ENCODE measurements at places on chromosomes 2 and 18.

DNA sequence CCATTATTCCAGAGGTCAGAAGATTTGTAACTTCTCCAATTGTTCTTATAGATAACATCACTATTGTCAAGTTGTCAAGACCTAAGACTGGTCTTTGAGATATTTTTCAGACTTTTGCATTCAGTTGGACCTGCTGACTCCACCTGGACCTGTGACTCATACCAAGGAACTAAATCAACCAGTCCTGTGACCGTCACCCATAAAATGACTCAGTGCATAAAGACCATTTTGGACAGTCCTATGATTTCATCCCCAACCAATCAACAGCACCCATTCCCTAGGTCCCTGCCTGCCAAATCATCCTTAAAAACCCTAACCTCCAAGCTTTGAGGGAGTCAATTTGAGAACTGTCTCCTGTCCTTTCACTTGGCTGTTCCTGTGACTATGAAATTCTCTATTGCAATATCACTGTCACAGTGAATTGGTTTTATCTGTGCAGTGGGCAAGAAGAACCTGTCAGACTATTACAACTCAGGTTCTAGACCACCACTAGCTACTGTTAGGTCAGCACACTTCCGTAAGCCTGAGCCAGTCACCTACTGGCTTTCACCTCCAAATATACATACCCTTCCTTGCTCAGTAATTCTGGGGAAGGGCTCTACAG is 17.1 kb downstream of the DPP4 start:
- no peak for DNase-seq

DNA sequence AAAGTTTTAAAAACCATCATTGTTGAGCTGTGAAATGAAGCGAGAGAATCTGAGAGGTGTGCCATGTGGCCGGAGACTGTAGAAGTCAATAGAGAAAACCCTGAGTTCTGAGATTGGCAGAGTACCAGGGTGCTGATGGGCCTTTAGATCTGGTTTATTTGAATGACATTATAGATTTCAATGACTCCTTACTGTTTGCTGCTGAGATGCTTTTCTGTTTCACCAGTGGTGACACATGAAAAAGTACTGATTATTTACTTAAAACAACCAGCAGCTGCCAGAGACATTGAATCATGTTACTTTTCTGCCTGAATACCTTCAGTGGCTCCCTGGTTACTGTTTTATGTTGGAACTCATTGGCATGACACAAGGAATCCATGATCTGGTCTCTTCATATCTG is 602.7 kb upstream of the ZNF804A start:
- no peak for DNase-seq

DNA sequence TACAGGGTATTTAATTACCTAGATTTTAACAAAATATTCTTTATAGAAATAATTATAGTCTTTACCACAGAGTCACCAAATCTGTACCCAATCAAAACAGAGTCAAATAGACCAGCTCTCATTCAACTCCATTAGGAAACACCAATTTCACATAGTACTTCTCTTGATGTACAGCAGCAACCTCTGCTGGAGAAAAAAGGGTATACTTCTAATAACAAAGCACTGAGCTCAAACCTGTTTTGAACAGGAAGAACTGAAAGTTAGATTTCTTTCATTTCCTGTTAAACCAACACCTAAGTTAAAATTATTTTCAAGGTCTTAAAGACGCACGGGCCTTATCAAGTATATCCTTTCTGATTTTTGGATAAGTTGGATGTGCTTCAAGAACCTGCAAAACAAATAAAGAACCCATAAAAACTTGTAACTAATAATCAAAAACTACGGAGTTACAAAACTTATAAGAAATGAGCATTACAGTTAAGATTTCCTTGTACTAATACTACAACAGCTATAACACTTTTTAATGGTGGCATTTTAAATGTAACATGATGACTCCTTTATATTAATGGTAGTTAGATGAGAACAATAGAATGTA is 79.0 kb downstream of the TTC21B start:
- DNase-seq, result no peak

DNA sequence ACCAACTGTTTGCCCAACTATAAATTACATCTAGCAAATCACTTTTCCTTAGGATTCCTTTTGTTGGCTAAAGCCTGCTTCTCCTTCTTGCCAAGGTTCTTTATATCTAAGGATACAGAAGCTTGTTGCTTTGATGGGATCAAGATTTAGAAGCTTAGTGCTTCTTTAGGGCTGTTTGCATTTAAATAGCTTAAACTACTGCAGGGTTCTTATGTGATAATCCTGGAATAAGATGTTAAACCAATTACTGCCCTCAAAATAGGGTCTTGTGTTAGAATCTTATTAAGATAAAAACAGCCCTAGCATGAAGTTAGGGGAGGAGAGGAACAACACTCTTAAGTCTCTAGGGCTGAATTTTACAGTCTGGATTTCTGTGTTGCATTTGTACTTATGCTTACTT is 64.2 kb downstream of the KIF5C start:
- no peak for DNase-seq

DNA sequence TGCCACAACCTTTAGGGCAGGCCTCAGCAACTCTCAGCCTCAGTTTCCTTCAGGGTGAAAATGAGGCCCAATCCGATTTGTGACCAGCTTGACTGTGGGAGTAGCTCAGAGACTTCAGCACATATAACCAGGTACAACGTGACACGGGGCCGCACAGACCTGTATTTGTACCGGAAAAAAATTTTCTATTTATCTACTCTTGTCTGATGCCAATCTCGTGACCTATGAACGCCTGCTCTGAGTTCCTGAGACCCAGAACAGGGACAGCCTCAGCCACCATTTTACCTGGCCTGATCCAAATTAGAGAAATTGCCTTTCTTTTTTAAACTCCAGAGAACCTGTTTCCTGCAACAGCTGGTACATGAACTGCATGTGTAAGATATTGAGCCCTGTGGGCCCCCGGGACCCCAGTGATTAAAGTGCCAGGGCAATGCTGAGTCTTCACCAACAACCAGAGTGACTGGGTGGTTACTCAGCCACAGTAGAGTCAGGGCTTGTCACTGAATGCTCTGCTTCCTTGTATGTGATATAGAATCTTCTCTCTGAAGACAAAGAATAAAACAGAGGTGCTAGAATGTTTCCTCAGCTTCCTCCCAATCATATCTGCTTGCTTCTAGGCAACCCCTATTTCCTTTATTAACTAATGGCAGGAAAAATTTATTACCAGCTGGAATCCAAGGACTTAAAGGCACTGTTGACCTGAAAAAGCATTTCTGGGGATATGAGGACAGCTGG is 47.8 kb upstream of the FZD7 start:
- no peak for DNase-seq

DNA sequence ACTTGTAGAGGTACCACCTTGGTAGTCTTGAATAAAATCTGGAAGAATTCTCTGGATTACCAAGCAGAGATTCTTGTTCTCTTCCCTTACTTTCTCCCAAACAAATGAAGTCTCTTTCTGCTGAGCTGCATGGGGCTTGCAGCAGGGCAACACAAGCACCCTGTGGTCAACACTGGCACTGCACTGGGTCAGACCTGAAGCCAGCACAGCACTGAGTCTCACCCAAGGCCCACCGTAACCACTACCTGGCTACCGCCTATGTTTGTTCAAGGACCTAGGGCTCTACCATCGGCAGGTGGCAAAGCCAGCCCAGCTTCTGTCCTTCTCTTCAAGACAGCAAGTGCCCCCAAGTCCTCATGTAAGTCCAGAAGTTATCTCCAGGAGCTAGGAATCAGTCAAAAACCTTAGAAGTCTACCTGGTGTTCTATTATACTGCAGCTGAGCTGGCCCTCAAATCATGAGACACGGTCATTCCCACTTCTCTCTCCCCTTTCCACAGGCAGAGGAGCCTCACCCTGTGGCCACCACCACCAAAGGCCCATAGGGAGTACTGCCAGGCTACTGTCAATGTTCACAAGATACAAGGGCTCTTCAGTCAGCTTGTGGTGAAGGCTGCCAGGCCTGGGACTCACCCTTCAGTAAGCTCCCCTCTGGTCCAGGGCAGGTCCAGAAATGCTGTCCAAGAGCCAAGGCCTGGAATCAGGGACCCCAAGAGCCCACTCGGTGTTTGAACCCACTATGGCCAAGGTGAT is 18.4 kb downstream of the VPS54 start:
- no peak for DNase-seq

DNA sequence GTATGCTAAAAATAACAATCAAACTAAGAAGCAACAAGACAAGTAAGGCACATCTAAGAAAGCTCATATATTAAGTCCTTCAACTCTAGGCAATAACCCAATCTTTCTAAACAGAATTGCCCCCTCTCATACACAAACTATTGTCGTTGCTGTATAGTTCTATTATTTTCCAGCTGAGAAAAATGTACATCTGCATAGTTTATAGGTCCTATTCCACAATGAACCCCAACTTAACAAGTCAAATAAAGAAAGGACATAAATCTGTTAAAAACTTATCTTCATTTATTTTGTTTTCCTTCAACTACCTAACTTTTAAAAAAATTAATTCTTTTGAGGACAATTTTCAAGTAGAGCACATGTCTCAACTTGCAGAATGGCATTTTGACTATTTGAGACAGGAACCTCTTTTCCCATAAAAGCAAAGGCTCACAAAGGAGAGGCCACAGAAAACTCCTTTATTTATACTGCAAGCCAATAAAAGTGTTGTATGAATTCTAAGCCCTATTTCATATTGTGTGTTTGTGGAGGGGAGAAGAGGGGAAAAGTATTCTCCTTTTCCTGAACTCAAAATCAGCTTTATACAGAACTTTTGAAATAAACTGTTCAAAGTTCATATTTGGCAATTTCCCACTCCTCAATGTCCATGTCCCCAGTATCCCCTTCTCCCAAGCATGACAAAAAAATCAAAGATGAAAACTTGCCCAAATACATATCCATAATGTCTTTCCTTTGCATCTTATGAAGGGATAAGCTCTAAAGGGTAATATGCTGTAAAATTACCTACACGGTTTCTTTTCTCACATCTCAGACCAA is 37.4 kb downstream of the RTN4 start:
- no peak for DNase-seq

DNA sequence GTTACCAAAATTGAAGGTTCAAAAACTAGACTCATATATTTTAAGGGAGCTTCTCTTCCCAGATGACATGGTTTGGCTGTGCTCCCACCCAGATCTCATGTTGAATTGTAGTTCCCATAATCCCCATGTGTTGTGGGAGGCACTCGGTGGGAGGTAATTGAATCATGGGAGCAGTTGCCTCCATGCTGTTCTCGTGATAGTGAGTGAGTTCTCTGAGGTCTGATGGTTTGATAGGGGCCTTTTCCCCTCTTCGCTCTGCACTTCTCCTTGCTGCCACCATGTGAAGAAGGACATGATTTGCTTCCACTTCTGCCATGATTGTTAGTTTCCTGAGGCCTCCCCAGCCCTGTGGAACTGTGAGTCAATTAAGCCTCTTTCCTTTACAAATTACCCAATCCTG is 140.1 kb downstream of the MAIP1 start:
- no peak for DNase-seq

- no peak for DNase-seq
Observed at GRCh38 chr2:7927691-7928090, 754.2 kb upstream of the ID2 start.

- DNase-seq, result no peak
Observed at GRCh38 chr2:207928079-207928478, 97.2 kb downstream of the PLEKHM3 start.

GRCh38 chr2:64951306-64951953 is 37.8 kb upstream of the SLC1A4 start:
- DNase-seq, result no peak

- DNase-seq, result no peak
Observed at GRCh38 chr2:2575870-2576386, 244.9 kb upstream of the MYT1L start.

DNA sequence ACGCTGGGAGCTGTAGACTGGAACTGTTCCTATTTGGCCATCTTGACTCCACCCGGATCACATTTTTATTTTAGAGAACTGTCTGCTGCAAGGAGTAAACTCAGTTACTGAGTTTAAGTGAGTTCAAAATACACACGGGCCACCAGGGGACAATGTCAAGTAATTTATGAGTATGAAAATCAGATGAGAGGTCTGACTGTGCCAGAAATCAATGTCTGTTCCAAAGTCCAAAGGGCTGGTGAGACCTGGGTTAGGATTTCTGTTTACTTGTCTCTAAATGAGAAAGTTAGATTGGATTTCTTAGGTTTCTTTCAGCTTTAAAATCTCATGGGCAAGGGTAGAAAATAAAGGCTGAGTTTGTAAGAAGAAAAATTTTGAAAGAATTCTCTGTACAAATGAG is 465.8 kb upstream of the MEIS1 start:
- no peak for DNase-seq

All from stimulated activated CD8-positive, alpha-beta memory T cell treated with anti-CD3 and anti-CD28 coated beads, Interleukin-15, amount 100 ng/mL, for 1 hour (primary cell).